Activated T-cell treated with anti-CD3 and anti-CD28 coated beads for 1 hour (primary cell): ENCODE measurements at places on chromosomes 1 and 21.

DNA sequence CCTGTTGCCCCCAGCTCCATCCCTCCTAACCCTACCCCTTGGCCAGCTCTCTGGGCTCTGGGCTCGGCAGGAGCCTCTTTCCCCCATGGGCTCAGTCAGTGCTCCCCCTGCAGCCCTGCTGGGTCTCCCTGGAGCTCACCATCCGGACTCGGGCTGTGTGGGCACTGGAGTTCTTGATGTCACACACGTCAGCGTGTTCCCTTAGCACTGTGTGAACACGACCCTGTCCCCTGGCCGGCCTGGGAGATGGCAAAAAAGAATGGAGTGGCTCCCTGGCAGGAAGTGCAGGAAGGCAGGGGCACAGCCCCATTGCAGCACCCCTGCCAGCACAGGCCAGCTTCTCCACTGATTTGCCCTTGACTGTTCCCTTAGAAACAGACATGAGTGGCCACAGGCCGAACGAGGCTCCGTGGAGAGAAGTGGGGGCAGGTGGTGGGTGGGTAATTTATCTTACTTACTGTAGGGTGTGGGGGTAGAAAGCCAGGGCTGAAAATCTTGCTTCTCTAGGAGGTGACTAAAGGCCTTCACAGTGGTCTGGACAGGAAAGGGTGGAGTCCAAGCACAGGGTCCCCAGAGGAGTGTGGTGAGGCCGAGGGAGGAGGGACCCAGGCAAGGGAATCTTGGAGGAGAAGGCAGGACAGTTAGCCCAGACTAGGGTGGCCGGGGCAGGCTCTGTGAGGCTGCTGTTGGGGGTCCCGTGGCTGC lies 381.7 kb upstream of the VAMP3 start:
- DNase-seq: no peak

DNA sequence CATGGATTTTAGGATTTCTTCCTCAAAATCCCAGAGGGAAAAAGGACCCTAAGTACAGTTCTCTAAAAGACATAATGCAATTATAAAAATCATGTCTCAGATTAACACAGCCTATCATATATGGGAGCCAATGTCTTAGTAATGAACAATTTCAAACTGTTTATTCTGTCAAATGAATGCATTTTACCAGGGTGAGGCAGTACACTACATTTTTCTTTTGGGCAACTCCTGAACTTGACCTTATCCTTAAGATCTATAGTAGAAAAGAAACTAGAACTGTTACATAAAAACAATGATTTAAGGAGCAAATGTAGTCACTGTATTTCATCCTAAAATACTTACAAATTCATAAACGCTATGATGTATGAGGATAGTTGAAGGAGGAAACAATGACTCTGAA lies 226.3 kb upstream of the B3GALT2 start:
- no peak for DNase-seq

DNA sequence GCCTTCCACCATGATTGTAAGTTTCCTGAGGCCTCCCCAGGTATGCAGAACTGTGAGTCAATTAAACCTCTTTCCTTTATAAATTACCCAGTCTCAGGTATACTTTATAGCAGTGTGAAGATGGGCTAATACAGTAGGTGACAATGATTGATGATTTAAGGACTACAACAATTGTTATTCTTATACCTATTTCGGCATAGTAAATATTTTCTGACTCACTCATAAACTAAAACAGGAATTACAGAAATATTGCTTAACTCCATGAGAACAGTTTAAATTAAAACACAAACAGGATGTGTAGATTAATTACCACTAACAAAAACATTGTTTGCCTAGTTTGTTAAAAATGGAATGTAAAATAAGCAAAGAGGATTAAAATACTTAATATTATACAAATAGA lies 839.9 kb downstream of the LTN1 start:
- DNase-seq: no peak

DNA sequence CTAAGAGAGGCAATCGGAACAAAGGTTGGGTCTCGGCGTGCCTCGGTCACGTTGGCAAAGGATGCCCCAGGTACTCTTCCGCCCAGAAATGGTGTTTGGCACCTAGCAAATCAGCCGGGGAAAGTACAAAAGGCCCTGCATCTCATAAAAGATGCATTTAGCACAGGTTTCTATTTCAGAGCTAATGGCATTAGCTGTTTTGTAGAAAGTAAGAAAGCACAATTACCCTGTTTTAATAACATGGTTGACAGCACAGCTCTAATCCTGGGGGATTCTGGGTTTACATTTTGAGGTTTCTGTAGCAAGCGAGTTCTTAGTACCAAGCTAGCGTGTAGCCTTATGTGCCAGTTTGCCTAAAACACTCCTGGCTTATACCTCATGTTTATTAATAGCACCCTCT lies 178.5 kb downstream of the PRDM2 start:
- DNase-seq: no peak

GRCh38 chr1:88649932-88650331 lies 34.1 kb upstream of the PKN2 start:
- DNase-seq: no peak

DNA sequence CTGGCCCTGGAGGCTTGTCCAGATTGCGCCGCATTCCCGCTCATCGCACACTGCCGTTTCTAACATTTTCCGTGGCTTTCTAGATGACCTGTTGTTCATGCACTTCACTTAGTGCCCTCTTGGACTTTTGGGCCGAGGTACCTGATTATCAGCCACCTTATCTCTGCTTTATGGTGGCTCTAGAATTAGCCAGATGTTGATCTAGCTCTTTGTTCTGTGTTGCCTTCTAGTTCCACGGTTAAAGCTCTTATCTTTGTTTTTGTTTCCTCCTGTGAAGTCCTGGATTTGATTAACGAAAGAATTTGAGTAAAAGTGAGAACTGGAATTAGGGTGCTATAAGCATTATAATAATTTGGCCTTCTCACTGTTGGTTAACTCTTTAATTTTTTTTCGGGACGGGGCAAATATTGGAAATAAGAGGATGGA lies 945 bp downstream of the RNPEP start:
- DNase-seq: no peak

GRCh38 chr1:240344918-240345317 lies 253.2 kb downstream of the FMN2 start:
- DNase-seq: no peak

GRCh38 chr1:171251042-171251951 lies 3.0 kb downstream of the FMO1 start:
- no peak for DNase-seq

DNA sequence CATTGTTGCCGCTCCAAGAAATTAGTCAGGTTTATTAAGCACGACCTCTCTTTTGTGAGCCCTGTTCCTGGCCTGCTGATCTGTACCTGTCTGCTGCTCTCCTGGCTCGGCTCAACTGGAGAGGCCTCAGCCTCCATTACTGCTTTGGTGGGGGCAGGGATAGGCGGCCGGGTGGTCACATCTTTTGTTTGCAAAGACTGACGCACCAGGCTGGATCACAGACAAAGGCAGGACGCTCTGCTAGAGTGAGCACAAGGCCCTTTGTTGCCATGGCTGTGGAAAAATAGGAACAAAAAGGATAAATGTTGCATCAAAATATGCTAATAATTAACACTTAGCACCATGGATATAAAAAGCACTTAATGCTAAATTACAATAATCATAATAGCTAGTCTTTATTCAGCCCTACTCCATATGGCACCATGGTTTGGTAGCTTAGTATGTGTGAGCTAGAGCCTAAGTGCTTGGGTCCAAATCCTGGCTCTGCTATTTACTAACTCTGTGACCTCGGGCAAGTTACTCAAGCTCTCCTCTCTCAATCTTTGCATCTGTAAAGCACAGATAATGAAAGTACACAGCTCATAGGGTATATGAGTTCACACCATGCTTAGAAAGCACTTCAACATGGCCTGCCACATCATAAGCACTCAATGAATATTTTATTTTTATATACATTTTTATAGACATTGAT lies 28.9 kb upstream of the HPDL start:
- no peak for DNase-seq

GRCh38 chr1:12544992-12545391 lies 73.0 kb downstream of the DHRS3 start:
- DNase-seq: no peak

GRCh38 chr1:59008599-59009347 lies 224.9 kb upstream of the JUN start:
- DNase-seq: no peak

DNA sequence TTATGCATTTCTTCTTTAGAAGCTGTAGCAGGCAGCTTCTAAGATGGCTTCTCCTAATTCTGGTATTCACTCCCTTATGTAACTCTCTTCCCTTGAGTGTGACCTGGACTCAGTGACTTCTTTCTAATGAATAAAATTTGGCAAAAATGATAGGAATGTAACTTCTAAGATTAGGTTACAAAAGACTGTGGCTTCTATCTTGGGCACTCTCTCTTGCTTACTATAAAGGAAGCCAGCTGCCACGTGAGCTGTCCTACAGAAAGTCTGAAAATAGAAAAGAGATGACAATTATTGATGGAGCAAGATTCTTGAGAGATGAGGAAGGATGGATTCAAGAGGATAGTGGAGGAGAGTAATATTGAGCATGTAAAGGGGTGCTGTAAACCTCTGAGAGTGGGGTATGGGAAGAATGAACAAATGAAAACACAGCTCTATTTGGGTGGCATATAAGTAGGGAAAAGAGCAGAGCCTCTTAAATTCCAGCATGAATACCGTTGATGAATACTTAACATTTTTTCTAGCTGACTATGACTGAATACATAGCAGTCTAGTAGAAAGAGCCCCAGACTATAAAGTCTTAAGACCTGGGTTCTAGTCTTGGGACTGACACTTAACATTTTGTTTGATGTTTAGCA lies 5.5 kb downstream of the TSEN15 start:
- no peak for DNase-seq

DNA sequence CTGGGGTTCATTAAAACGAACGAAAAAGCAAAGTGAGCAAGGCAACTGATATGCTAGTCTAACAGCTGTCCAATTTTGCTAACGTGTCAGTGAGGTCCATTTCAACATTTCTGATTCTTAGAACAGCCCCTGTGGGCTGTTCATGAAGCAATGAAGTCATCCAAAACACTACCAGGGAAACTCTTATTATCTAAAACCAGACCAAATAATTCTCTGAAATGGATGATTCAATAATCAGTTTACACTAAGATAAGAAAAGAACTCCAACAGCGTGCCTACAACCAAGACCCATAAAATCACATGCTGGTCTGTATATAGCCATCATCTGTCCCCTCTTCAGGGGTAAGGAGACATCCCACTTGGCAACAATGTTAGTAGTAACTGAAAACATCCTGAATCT lies 122.7 kb downstream of the TGFBR3 start:
- no peak for DNase-seq

DNA sequence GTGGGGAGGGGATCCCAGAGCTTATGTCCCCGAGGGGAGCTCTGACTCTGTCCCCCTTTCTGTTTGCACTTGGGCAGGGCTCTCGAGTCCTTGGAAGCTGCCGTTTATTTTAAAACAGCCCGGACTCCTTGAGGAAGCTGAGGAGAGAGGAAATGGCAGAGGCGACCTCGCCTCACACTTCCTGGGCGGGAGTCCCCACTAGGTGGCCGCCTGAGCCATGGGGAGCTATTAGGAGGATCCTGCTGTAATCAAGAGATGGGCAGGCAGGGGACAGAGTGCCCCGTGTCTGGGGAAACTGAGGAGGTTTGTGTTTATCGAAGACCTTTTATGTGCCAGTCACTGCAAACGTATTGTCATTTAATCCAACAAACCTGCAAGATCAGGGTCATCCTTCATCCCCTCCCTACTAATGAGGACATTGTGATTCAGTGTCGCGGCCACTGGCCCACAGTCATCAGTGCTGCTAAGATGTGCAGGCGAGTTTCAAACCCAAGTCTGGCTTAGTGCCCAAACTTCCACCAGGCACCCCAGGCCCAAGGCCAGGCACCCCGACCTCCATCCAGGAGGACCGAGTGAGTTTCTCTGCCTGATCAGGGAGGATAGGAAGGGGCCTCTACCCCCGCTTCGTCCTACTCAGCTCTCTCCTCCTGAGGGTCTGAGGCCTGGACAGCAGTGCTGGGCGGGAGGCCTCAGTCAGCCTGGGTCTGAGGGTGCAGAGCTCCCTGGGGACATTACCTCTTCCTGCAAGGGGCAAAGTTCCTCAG lies 316.9 kb upstream of the VAMP3 start:
- no peak for DNase-seq

- no peak for DNase-seq
Observed at GRCh38 chr1:232045139-232045994, 418.8 kb downstream of the DISC1 start.

DNA sequence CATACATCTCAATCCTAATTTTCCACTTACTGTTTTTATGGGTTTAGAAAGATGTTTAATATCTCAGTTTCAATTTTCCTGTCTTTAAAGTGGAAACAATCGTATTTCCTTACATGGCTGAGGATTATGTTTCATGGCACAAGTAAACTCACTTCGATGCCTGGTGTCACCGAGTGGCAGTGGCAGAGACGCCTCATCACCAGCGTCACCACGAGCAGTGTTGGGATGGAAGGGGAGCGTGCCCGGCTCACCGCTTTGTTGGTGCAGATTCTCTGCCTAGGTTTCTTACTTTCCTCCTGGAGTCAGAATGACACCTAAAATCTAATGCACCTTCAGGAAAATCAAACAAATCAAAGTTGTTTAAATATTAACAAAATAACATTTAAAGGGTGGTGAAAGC lies 48.2 kb upstream of the DIP2A start:
- no peak for DNase-seq

DNA sequence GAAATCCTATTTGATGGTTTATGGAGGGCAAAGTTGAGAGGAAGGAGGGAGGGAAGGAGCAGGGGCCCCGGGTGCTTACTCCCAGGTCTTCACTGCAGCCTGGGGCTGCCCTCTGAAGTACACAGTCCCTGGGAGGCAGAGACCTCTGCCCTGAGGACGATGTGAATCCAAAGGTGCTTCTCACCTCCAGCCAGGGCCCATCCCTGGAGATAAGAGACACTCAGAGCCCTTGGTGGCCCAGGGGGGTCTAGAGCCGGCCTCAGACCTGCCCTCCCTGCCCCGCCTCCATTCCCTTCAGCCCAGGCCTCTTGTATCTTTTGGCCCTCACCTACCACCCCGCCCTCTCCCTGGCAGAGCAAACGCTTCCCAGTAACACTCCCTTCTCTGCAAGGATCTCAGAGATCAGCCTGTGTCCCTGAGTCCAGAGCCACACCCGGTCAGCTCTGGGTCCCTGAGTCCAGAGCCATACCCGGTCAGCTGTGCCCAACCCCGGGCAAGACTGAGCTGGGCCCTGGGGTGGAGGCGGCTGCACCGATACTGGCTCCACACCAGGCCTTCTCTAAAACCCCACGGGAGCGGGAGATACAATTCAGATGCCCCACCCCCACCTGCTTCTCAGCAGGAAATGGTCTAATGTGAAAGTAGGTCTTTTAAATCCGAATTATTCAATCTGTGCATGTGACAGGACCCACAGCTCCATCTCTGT lies 3.6 kb upstream of the GNB1 start:
- DNase-seq: no peak
